ENCODE measurements at places on chromosomes 2 and 18.

- DNase-seq: no peak
These were observed 3.4 kb downstream of the CSRNP3 start for GRCh38 chr2:165472922-165473321.

- no peak for DNase-seq
These were observed at the start of gene KCNK3 for GRCh38 chr2:26692279-26692896. TSS of gene KCNK3 (plus strand) at chr2:26692722. CDS start at chr2:26692876, 154 bp downstream.

DNA sequence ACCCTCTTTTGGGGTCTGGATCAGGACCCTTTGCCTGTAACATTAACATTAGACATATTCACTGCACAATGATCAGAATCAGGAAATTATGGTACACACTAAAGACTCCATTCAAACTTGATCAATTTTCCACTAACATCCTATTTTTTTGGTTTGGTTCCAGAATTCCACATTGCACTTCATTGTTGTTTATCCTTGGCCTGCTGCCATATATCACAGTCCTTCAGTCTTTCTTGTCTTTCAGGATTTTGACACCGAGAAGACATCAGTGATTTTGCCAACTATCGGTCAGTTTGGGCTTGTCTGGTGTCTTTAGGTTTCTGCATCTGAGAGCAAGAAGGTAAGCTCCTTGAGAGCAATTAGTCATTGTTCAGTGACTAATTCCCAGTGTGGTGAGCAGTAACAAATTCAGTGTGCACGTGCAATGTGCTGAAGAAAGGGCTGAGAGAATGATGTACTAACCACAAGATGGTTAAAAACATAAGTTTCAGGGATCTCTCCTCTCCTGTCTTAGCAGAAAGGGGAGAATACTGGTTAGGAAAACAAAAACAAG, 23.5 kb downstream of the MARCHF4 start:
- no peak for DNase-seq

DNA sequence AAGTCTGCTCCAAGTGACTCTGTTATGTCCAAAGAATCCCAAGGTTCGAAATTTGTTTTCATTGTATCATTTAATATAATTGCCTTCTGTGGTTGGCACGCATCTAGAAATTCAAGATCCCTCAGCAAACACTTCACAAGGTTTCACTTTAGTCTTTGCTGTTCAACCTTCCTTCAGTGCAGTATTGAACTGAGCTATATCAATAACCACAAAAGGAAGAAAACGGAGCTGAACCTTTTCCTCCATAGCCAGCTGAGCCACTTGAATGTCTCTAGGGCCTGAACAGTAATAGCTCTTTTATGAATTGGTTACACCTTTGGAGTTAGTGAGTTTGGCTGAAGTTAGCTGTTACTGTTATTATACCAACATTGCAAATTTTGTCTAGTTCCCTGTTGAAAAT, 357.7 kb upstream of the HNRNPA3 start:
- DNase-seq: no peak

DNA sequence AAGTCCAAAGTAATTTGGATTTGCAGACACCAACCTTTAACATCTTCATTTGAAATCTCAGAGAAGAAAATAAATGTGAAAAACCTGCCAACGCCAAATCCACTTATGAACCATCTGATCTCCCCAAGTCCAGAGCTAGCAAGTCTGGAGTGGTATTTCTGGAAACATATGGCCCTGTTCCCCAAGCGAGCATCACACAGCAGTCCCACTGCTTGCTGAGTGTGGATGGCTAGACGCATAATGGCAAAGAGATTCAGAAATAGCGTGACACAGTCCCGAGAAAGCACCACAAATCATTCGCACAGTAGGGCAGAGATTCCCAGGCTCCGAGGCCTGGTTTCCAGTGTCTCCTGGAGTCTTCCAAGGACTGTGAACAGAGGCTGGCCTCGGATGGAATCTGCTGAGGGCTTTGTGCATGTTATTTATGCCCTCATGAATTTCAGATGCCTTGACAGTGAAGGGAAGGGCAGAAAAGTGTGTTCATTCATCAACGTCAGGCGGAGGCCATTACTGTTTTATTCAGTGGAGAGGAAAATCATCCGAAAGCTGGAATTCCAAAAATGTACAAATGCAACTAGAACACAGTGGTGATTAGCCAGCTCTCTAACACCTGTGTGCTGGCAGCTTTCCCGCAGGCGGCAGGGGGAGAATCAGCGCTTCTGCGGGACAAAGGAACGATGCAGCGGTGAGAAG, 417.0 kb downstream of the EIPR1 start:
- no peak for DNase-seq

DNA sequence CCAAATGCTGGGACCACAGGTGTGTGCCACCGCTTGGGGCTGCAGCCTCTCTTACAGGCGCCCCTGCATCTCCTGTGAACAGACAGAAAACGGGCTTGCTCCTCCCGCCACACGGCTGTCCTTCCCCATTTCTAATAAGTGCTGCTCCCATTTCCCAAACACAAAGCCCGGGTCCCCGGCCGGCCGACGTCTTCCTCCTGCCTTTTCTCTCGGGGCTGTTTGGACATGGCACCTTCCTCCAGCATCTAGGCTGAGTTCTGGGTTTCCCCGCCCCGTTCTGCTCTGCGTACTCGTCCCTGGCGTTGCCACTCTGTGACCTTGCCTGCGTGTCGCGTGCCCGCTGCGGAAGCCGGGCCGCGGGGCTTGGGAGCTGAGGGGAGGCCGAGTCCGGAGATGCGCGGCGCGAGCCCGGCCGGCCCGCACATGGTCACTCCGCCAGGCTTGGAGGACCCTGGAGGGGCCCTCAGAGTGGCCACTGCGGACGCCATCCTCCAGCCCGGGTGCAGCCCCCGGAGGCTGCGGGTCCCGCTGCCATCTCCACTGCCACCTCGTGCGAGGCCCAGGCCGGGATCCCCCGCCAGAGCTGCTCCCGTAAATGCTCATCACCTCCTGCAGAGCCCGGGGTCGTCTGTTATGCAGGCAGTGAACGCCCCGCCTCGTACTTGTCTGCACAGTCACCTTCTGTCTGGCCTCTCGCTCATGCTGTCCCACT, 26.3 kb downstream of the PRELID3A start:
- no peak for DNase-seq

- no peak for DNase-seq
These were observed 137.3 kb downstream of the SETBP1 start for GRCh38 chr18:44817831-44818473.

DNA sequence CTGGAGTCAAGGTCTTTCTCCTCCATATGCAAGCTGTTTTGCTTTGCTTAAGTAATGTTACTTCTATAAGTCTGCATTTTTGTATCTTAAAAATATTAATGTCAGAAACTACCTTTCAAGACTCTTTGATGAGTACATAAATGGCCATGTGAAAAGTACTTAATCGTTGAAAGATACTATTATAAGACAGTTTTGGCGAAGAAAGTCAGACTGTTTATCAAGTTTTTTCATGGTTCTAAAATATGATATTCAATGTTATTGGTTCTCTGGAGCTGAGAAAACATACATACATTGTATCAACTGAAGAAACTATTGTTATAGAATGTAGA, 25.1 kb downstream of the FBXO48 start:
- DNase-seq: no peak

- DNase-seq: no peak
These were observed 932.2 kb downstream of the TDRD15 start for GRCh38 chr2:22055784-22056620.

DNA sequence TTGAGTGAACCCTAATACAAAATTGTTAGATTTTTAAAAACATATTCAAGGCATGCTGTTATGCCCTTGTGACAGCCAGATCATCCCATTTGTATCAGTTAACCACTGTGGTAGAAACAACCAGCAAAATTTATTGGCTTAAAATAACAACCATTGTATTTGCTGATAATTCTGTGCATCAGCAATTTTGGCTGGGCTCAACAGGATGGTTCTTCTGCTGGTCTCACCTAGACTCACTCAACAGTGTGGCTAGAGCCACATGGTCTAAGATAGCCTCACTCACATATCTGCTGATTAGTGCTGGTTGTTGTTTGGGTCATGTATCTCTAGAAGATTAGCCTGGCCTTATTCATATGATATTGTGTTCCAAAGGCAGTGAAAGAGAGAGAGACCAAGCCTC, 160.1 kb upstream of the GATA6 start:
- no peak for DNase-seq
